ENCODE measurements at places on chromosomes 6 and 20. TPM values are rescaled to one million over a fixed set of nuclear protein-coding genes. Genes with fewer than 3 reads are reported as not detected.

- H3K4me1 ChIP-seq, result no peaks in the 10 kb centered on the region
- H3K27ac ChIP-seq, result no peak overlapping the region
- no peak overlapping the region for H3K4me3 ChIP-seq
These were observed 157.3 kb upstream of the ATXN1 start for GRCh38 chr6:16918586-16918985.

GRCh38 chr6:31725502-31726350, 2.6 kb downstream of the MPIG6B start:
- H3K27ac ChIP-seq, result no peak overlapping the region
- no peaks in the 10 kb centered on the region for H3K27me3 ChIP-seq
- H3K4me1 ChIP-seq, result peaks cover 6% of the 10 kb centered on the region
- peak; percentile 47 for DNase-seq
- H3K4me3 ChIP-seq, result no peak overlapping the region

- no peaks in the 10 kb centered on the region for H3K4me1 ChIP-seq
- H3K4me3 ChIP-seq, result no peak overlapping the region
- H3K36me3 ChIP-seq, result no peaks in the 10 kb centered on the region
- DNase-seq, result no peak
- no peak overlapping the region for H3K27ac ChIP-seq
- no peaks in the 10 kb centered on the region for H3K27me3 ChIP-seq
These were observed 183.3 kb downstream of the FOXC1 start for GRCh38 chr6:1792989-1793388.

DNA sequence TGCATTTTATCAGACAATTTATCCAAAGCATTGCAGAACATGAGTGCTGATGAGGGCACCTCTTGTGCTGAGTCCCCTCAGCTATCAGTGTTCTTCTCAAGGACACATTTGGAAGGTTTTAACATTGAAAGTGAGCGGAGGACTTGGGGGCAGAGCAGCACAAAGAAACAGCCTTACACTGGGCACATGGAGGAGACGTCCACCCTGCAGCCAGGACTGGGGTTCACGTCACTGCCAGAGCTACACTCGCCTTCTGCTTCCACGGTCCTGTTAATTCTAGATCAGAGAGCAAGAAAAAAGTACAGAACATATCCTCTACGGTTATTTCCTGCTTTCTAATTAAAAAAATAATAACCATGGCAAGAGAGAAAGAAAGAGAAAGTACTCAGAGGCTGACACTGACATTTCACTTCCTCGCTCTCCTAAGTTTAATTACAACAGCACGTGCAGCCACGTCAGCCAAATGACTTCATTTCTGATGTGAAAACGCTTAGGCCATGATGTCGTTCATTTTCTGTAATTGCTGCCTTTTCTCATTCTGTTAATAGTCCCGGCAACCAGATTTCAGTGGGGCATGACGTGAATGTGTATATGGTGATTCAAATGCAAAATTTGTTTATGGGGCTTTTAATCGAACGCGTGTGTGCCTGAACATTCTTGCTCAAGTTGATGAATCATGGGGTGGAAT, 5.1 kb downstream of the PRND start:
- DNase-seq, result peak; percentile 76
- H3K27me3 ChIP-seq, result no peaks in the 10 kb centered on the region
- H3K36me3 ChIP-seq, result no peaks in the 10 kb centered on the region
- peak overlapping the region; percentile 8 for H3K4me3 ChIP-seq
- peaks cover 22% of the 10 kb centered on the region for H3K4me1 ChIP-seq

HNF4A gene
- 1.4 TPM for total RNA-seq
